ENCODE measurements at places on chromosomes 11 and 22.

DNA sequence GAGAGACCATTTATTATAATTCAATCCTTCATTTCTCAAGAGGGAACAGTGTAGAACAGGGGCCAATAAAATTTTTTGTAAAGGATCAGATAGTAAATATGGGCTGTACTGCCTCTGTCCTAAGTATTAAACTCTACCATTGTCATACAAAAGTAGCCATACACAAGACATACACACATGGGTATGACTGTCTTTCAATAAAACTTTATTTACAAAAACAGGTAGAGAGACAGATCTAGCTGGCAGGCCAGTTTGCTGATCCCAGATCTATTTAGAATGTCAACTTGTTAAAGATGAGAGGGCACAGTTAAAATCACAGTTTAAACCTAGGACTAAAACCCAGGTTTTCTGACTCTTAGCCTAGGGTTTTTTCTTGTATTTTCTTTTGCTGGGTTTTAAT lies 16.7 kb downstream of the TRAF6 start:
- DNase-seq = no peak

DNA sequence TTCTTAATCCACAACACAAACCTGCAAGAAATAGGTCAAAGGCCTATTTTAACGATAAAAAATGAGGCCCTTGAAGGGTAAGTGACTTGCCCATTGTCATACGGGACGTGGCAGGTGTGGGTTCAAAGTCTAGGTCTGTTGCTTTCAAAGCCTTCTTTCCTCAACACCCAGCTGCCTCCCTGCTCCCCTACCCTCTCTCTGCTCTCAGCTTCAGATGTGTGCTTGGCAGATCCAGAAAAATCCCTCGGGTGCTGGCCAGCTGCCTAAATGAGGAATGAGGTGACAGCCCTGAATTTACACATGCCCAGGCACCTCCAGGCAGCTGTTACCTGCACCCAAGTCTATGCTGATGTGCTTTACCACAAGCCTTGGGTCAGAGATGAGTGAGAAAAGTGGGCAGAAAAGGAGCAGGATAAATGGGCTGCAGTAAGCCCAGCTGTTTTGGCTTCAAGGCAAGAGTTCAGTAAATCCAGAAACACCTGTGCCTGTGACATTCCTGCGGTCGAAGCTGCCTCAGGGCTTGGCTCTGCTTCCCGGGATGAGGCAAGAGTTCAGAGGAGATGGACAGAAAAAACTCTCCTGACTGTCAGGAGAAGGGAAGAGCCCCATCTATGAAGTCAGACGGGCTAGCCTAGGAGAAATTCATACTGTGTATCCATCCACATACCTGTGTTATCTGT lies 49.9 kb upstream of the LDLRAD3 start:
- DNase-seq = no peak

- no peak for DNase-seq
These were observed 15.9 kb downstream of the NEAT1 start for GRCh38 chr11:65438257-65439151.

DNA sequence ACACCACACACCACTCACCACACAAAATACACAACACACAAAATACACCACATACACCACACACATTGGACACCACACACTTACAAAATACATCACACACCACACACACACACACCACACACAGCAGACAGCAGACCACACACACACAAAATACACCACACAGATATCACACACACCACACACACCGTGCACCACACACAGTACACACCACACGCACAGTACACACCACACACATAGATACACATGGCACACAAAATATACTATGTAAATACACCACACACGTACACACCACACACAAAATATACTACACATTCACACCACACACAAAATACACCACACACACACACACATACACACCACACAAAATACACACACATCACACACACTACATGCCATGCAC lies 1243.5 kb downstream of the BRD1 start:
- DNase-seq = no peak

DNA sequence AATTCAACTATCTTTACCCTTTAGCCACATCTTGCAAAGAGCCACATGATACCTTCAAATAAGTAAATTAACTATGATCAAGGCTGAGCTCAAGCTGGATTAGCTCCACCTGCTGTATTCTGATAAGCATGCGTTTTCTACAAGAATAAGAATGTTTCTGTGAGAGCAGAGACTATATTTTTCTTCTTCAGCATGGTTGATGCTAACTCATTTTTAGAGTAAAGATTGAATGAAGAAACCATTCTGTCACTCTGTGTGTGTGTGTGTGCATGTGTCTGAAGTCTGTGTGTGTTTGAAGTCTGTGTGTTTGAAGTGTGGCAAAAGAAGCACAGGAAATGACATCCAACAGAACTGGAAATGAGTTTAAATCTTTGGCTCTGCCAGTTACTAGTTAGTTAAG lies 12.0 kb upstream of the LAYN start:
- DNase-seq = no peak

DNA sequence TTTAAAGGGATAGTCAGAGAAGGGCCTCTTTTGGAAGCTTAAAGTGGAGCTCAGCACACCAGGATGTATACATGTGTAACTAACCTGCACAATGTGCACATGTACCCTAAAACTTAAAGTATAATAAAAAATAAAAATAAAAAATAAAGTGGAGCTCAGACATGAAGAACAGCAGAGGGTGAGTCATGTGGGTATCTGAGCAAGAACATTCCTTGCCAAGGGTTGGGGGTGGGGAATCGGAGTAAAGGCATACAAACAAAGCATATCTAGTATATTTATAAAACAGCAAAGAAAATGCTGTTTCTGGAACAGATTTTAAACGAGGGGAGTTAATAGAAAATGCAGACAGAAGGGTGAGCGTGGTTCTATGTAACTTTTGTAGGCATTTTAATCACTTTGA lies 562.6 kb upstream of the ANO3 start:
- no peak for DNase-seq

DNA sequence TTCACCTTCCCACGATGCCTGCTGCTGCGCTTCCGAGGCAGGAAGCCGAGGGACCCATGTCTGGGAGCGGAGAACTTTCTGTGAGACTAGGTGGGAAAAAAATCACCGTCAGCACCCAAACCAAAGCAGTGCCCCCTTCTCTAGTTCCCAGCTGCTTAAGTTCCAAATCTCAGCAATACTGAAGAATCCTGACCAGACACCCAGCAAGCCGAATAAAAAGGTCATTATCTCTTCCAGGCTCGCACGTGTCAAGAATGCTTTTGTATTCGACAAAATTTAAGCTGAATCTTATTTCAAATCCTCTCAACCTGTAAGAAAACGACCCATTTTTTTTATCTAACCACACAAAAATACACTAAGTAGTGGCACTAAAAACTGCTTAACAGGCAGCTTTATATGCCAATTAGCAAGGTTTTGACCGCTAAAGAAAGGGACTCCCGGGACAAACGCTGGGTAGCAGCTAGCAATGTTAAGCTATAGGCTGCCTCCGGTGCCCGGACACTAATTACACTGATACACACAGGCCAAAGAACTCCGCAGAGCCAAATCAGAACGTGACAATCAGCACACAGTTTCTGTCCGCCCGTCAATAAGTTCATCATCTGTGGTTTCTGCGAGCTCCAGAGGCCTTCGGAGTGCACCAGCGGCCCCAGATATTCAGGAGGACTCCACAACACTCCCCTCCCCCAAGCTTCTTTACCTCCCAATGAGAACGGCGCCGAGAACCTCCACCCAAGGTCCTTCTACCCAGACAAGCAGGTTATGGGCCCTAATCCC lies 728 bp downstream of the RPL3 start:
- DNase-seq = no peak

- DNase-seq = no peak
These were observed 16.0 kb downstream of the MRE11 start for GRCh38 chr11:94477624-94478023.

DNA sequence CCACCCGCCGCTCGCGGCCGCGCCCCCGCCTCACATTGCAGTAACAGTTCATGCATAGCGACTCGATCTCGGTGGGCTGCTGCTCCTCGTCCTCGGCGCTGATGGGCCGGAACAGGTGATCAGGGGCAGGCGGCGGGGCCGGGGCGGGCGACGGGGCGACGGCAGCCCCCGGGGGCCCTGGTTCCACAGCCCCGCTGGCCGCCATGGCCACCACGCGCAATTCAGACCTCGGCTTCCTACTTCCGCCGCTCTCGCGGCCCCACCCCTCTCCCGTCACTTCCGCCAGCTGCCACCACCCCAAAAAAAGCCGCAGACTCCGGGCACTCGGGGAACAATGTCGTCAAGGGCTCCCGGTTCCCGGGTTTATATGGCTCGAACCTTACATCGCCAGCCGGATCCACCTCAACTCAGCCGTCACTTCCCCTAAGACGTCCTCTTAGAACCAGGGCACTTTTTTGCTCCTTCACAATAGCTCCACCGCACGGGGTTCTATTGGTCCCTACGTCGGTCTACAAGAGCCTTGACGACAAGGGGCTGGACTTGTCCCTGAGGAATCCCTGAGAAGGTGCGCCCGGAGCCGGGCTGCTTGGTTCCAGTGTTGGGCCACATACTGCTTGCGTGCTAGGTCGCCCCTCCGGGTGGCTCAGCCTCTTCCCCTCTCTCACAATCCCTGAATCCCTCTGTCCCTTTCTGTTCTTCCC lies at the start of gene ZPR1:
TSS of gene ZPR1 (minus strand) at position 238 of the 701 bp plus-strand sequence. CDS start at position 205, 33 bp downstream.
- peak; percentile 81 for DNase-seq

GRCh38 chr11:11170352-11171084 lies 182.5 kb downstream of the CSNK2A3 start:
- DNase-seq = no peak

GRCh38 chr22:46972901-46973831 lies 210.7 kb downstream of the TBC1D22A start:
- no peak for DNase-seq

- peak; percentile 2 for DNase-seq
These were observed at the start of gene CCDC83 for GRCh38 chr11:85855341-85855656. Gene CCDC83, plus strand, starts transcription at chr11:85855383. Its CDS starts 9,741 bp downstream, at chr11:85865124.

DNA sequence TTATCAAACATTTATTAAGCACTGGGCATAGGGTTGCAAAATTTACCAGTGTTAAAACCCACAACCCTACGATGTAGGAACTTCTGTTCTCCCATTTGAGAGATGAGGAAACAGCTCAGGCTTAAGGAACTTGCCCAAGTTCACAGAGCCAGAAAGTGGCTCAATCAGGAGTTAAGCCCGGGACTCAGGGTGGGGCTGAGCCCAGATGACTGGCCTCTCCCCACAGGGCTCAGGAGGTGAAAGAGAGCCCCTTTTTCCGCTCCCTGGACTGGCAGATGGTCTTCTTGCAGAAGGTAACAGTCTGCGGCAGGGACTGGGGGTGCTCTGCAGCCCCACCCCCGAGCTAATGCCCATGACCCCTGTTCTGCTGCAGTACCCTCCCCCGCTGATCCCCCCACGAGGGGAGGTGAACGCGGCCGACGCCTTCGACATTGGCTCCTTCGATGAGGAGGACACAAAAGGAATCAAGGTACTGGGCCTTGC lies 5.6 kb upstream of the ANKRD13D start:
- DNase-seq = no peak

GRCh38 chr11:119175493-119176077 lies 7.1 kb downstream of the NLRX1 start:
- no peak for DNase-seq

GRCh38 chr11:102147632-102148031 lies 37.4 kb downstream of the YAP1 start:
- DNase-seq = no peak

DNA sequence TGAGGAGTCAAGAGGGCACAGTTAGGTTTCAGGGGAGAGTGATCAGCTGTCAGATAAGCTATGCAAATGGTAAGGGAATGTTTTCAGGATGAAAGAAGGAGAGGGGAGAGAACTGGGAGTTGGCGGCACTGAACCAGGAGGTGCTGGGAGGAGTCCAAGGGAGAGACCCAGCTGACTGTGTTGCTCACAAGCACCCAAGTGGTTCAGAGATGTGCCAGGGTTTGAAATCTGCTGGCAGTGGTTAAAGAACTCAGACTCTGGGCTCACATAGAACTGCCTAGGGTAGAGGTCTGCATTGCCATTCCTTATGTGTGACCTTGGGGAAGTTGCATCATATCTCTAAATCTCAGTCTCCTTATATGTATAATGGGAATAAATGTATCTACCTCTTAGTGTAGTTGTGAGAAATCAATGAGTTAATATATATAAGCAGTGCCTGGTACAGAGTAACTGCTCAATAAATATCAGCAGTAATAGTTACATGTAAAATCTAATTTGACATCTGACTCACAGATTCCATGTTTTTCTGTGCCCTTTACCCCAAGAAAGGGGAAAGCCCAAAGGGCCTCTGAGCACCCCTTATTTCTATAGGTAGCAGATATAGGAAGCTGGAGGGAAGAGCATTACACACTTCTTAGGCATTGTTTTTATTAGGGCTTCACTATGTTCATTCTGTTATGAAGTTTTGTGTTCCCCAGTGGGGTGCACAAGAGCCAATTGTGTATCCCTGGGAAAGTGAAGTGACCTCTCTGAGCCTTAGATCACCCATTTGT lies 66.9 kb upstream of the SESN3 start:
- DNase-seq = no peak

GRCh38 chr22:43931771-43932170 lies 8.2 kb downstream of the PNPLA3 start:
- no peak for DNase-seq

GRCh38 chr11:130830566-130830965 lies 85.7 kb downstream of the SNX19 start:
- DNase-seq = no peak

GRCh38 chr22:35915477-35916013 lies 113.1 kb downstream of the RBFOX2 start:
- DNase-seq = no peak

DNA sequence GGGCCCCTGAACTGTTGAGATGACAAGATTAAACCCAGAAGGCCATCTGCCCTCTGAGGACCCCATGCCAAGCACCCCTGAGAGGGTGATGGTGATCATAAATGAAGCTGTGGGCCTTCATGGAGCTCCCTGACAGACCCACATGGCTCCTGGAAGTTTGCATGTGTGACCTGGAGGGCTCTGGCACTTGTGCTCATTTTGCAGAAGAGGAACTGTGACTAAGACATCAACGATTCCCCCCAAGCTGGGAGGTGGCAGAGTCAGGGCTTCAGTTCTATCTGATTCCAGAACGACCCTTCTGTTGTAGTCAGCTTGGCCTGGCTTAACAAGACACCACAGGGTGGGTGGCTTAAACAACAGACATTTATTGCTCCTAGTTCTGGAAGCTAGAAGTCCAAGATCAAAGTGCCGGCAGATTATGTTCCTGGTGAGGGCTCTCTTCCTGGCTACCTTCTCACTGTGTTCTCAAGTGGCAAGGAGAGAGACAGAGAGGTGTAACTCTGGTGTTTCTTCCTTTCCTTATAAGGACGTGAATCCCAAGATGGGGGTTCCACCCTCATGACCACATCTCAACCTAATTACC lies 46.4 kb upstream of the CD82 start:
- no peak for DNase-seq
